Effector CD4-positive, alpha-beta T cell (primary cell): ENCODE measurements at places on chromosomes 11 and 22.

- DNase-seq, result no peak
Measured at GRCh38 chr11:34910817-34911216, 5.4 kb downstream of the APIP start.

GRCh38 chr11:80944758-80945157 lies 1503.9 kb upstream of the TENM4 start:
- no peak for DNase-seq

DNA sequence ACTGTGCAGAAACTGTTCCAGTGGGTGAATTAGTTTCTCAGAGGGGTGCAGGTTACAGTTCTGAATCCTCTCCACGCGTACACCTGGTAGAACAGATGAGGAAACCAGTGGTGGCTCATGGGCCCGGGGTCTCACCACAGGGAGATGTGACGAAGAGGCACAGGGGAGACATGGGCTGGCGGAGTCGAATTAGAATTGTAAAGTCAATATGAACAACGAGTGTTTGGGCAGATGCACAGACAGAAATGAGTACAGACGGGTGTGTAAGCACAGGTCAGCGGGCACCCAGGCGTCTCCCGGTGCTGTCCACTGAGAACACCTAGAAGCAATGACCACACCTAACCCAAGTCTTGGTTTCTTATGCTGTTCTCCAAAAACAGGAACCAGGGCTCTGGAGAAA lies 41.8 kb downstream of the GNB1L start:
- no peak for DNase-seq

GRCh38 chr11:2328021-2328420 lies 26.2 kb downstream of the TSPAN32 start:
- DNase-seq, result no peak

- no peak for DNase-seq
Measured at GRCh38 chr11:67604815-67605214, 1.9 kb upstream of the NDUFV1 start.

GRCh38 chr22:19178065-19178656 lies 375 bp downstream of the SLC25A1 start:
- peak; percentile 54 for DNase-seq

- no peak for DNase-seq
Measured at GRCh38 chr22:37697538-37697835, 639 bp downstream of the TRIOBP start.

DNA sequence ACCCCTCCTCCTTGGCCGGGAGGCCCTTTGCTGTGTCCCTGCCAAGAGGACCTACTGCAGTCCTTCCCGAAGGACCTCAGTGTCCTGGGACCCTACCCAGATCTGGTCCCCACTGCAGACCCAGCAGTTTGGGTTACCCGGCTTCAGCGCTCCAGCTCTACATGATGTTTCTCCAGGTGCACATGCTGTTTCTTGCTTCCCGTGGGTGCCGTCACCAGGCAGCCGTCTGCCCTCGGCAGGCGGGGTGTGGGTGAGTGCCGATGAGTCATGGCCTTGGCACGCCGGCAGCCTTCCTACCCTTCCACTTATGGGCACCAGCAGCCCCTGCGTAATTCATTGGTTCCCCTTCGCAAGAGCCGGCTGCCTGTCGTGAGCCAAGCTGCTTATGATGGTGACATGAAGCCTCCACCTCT lies 101.8 kb downstream of the BCR start:
- no peak for DNase-seq

DNA sequence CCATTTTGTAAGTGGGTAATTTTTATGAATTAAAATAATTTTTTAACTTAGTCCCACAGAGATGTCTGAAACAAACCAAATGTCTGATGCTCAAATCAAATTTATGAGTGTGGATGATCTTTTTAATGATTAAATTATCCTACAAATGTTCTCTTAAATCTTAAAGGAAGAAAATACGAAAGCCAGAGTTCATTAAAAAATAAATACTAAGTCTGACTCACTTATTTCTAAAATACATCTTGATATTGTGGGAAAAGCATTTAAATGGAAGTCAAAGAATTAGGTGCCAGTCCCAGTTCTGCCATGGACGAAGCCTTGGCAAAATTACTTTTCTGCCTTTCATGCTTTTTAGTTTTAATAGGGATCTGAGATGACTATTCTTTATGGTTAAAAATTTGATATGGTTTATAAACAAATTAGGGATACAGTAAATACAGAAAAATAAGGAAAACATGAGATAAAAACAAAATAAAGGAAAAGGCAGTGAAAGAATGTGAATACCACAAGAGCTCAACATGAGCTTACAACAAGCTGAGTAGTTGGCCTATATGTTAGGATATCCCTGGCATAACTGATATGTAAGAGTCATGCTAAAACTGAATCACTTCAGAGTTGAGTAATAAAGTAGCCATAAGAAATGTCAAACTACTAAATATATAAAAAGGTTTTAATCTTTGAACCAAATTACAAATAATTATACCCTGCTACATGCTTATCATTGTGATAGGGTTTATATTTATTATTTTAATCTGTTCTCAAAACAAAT lies 9.2 kb downstream of the CCDC34 start:
- DNase-seq, result no peak

DNA sequence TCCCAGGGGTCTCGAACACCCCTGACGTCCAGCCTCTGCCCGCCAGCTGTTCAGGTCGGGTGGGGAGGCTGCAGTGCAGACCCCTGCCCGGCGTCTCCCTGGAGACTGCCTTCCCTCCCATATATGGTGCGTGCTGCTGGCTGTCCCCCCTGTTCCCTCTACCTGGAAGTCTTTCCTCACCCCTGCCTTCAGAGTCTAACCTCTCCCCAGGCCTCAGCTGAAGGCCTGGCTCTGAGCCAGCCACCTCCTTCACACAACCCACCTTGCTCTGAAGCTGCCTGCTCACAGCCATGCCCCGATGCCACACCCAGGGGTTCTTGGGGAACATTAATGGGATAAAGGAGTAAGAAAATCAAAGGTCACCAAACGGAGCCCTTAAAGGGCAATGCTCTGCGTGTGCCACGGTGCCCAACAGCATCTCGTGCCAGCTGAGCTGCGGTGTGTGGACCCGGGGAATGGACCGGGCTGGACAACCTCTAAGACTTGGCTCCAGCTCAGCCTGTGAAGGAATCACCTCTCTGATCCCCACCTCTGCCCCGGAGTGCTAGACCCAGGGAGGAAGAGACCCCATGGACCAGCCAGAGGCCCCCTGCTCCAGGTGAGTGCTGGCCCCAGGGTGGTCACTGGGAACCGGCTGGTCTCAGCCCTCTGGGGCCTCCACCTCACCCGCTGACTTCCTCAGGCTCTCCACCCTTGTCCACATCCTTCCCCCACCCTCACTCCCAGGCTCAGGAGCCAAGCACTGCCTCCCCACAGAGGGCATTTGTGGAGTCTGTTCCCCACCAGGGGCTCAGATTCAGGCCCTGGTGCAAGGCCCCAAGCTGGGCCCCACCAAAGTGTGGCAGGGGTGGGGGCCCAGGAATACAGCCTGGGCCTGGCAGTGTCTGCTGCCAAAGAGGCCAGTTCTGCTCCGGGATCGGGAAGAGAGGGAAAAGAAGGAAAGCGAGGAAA lies at the start of gene NLRP6:
TSS of gene NLRP6 (plus strand) at position 407 of the 951 bp plus-strand sequence. CDS start at position 570, 163 bp downstream.
- DNase-seq, result no peak

GRCh38 chr11:93131709-93132108 lies 66.1 kb downstream of the SLC36A4 start:
- no peak for DNase-seq

GRCh38 chr22:48359613-48359965 lies 1468.1 kb downstream of the BRD1 start:
- no peak for DNase-seq

DNA sequence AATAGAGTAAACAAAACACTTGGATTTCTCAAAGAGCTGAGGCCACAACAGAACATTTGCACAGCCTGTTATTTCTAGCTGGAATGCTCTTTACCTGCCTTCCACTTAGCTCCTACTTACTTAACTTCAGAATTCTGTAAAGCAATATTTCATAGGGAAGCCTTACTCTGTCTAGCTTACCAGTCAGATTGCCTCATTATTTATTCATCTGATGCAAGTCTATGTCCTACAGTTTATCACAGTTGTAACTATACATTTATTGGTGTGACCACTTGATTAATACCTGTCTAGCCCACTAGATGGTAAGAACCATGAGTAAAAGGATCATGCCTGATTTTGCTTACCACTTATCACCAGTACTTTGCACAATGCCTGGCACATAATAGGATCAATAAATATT lies 56.1 kb upstream of the ME3 start:
- DNase-seq, result no peak

- DNase-seq, result no peak
Measured at GRCh38 chr22:26170795-26171580, 1.7 kb downstream of the SEZ6L start.

DNA sequence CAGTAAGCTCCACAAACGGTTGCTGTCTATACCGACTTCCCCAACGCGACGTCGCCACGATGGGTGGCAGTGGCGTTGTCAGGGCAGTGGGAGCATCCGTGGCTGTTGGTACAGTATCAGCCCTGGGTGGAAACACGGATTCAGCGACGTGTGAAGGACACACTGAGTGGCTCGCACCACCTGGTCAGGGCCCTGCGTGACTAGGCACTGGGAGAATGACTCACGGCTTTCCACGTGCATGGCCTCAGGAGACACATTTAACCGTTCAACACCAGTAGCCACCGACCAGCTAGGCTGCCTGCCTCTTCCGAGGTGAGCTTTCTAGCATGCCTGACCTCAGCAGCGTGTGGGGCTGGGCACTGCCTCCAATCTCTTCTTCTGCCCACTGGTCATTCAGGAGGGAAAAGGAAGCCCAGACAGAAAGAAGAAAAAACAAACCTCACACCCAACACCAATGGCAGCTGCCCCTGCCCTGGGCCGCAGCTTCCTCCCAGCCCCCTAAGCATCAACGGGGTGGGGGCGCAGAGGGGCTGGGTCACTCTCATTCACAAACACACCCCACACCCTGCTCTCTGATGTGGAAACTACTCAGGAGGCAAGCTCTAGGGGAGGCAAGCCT lies 59.0 kb downstream of the MYH9 start:
- no peak for DNase-seq

GRCh38 chr11:125078516-125079140 lies 15.5 kb downstream of the SLC37A2 start:
- DNase-seq, result no peak

DNA sequence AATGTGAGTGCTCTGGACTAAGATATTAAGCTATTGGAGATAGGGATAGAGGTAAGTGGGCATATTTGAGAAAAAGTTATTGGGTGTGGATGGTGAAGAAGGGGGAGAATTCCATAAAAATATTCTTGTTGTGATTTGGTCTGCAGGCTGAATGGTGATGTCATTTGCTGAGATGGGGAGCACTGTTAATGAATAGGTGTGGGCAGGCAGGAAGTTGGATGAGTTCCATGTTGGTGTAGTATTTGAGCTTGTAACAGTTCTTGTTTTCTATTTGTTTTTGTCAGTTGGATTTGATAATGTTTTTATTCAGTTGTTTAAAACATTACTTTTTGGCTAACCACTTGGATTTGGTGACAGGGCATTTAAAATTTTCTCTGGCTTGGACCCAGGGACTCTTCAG lies 168.8 kb downstream of the C11orf87 start:
- no peak for DNase-seq

DNA sequence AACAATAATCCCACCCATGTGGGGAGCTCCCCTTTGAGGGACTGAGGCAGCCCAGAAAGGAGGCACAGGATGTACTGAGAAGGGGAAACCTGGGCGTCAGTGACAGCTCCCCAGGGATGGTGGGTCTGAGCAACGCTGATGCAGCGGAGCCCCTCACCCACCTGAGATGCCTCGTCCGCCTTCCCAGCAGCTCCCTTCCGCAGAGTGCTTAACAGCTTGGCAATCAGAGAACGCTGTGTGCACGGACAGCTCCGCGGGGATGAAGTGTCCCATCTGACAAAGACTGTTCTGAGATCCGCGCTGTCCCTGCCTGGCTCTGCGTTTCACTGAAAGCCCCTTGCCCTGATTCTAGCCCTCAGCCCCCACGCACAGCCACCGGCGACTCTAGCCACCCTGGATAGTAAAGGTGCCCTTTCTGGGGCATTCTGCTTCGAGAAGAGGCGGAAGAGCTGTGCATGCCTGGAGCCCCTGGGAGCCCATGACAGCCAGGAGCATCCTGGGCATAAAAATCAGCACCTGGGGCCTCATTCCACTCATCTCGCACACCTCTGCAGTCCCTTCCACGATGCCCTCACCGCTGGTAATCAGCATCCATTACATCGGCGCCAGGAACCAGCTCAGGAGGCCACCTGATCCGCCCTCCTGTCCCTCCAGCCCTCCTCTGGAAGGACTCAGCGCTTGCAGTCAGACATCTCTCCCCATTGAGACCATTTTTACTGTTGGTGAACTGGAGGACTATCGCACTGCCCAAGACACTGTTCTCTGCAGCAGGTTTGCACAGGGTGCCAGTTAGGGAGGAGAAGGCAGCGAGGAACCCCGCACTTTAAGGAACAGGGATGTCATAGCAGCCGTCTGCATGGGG lies 10.7 kb downstream of the KCNJ5 start:
- DNase-seq, result no peak

DNA sequence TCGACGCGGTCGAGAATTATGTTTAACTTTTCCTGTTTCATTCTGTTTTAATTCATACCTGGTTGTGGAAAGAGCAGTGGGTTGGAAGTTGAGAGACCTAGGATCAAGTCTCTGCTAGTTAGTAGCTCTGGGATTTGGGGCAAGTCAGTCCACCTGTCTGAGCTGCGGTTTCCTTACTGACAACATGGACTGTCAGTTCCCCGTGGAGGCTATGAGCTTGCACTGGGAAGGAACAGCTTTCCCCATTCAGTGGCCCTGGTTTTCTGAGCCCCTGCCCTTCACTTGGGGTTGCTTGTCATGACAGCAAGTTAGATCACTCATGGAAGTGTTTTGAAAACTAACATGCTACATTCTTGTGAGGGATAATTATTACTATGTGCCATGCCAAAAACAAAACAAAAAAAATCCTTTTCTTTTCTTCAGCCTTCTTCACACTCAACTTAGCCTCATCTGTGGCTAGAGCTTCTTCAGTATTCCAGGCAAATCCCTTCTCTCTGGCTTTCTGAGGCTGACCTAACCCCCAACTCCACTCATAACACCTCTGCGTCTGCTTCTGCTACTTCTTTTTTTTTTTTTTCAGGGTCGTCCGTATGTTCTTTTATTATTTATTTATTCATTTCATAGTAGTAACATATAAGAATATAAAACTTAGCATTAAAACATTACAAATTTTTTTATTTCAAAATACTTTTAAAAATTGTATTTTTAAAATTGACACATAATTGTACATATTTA lies 43.0 kb upstream of the ZBED5 start:
- DNase-seq, result no peak

GRCh38 chr11:117097389-117098268 lies 599 bp downstream of the SIK3 start:
- DNase-seq, result peak; percentile 12

GRCh38 chr22:50261615-50262459 lies at the start of gene MAPK12:
TSS of gene MAPK12 (minus strand) at chr22:50261683. CDS start at chr22:50261509, 174 bp downstream.
- no peak for DNase-seq

DNA sequence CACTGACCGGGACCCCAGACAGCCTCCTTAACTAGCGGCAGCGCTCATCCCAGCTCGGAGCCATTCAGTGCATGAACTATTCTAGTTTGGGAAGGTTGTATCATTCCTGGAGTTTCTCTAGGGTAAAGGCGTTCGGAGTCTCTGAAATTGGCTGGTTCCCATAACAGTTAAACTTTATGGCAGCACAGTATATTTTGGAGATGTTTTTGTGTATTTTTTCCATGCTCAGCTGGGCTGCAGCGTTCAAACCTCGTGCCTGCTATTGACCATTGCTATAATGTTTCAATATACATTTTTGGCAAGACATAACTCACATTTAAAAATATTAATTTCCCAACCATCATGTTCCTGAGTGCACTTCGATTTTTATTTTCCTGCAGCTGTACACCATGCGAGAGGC lies 169.7 kb downstream of the ST3GAL4 start:
- DNase-seq, result no peak
